DMS153 (cell line): ENCODE measurements at places on chromosomes 2 and 18.

GRCh38 chr2:225765820-225766219 is 366.3 kb downstream of the NYAP2 start:
- DNase-seq = no peak

GRCh38 chr2:9761577-9761976 is 81.7 kb upstream of the TAF1B start:
- no peak for DNase-seq

DNA sequence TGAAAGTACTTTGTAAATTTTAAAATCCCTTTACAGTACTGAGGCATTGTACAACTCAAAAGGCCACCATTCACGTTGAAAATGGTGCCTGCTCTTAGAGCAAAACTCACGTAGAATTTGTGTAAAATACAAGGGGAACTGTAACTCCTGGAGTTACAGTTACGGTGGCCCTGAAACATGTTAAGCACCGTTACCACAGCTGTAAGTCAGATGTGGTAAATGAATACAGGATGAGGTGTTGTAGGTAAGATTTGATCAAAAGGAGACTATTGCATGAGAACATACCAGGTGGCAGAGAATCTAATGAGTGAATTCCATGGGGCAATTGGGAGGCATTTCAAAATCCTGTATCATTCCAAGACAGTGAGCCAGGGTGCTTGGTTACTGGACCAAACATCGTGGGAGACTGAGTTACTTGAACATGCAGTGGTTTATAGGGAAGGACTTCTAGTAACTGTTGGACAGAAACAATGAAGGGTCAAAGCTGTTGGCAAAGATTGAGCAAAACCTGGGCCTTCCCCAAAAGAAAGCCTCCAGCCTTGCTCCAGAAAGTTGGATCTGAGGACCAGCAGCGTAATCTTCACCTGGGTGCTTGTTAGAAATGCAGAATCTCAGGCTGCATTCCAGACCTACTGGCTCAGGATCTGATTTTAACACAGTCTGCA is 535.8 kb upstream of the POU3F3 start:
- DNase-seq = no peak

DNA sequence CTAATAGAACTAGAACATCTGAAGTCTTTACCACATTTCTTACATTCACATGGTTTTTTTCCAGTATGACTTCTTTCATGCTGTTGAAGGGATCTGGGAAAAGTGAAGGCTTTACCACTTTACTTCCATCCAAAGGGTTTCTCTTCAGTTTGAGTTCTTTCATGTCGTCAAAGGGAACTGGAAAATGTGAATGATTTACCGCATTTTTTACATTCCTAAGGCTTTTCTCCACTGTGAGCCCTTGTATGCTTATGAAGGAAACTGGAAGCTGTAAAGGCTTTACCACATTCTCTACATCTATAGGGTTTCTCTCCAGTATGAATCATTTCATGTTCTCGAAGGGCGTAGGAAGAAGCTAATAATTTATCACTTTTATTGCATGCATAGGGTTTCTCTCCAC is 46.7 kb downstream of the NBEAL1 start:
- no peak for DNase-seq

- DNase-seq = no peak
These were observed 184.6 kb upstream of the ERBB4 start for GRCh38 chr2:212723226-212723625.

GRCh38 chr2:236168110-236169080 is at the start of gene GBX2:
Gene GBX2 (minus strand): TSS chr2:236168386. CDS start chr2:236167971, 415 bp downstream.
- DNase-seq = peak; percentile 80

DNA sequence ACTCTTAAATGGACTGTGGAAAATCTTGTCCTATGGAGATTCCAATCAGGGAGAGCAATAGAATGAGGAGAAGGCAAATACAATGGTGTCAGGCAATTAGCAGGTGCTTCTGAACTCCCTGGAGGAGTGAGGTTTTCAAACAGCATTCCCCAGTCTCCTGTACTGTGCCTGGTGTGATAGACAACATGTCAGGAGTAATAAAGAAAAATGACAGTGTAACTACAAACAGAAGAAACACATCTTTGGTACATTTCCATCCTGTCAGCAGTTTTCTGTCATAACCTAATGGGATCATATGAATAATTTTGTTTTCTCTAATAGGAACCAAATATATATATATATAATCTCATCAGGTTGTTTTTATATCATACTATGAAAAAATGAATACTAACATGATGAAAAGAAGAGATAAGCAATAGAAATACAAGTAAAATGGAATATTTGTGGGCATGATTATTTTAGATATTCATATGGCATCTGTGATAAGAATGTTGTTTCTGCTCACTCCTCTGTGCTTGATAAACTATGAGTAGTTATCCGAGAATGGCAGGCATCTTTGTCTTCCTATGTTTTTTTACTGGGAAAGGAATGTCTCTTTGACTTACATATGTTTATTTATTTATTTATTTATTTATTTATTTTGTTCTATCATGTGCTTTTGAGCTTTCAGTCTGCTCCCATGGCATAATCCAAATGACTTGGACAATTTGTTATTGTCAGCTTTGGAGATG is 441.7 kb downstream of the TXNL1 start:
- no peak for DNase-seq

DNA sequence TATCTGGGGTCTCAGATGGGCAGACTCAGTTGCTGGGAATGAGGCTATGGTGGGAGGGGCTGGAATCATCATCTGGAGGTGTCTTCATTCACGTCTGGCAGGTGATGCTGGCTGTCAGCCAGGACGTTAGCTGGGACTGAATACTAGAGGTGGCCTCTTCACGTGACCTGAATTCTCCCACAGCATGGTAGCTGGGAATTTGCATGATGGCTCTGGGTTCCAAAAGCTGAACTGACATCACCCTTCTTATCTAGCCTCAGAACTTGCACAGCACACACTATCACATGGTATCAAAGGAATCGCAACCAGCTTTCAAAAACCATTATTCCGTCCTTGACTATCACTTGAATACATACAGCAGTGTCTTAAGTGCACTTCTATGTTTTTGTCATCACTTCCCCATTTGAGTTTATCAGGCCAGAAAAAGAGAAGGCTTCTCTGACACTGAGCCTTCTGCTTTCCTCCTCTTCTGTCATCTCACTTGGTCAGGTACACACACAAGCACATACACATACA is 53.0 kb upstream of the LRP2 start:
- DNase-seq = no peak

DNA sequence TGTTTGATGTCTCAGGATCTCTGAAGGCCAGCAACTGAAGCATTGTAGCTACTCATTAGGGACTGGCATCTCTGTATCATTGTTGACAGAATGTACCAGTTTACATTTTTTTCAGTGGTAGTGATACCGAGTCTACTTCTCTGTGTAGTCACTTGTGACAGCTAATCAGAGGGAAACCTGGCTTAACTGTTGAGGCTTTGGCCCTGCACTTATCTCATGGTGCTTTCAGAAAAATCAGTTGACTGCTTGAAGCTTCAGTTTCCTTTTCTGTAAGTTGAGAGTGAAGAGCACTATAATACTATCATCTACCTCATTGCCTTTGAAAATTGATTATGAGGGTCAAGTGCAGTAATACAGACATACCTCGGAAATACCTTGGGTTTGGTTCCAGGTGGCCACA is 90.0 kb downstream of the COMMD1 start:
- no peak for DNase-seq

DNA sequence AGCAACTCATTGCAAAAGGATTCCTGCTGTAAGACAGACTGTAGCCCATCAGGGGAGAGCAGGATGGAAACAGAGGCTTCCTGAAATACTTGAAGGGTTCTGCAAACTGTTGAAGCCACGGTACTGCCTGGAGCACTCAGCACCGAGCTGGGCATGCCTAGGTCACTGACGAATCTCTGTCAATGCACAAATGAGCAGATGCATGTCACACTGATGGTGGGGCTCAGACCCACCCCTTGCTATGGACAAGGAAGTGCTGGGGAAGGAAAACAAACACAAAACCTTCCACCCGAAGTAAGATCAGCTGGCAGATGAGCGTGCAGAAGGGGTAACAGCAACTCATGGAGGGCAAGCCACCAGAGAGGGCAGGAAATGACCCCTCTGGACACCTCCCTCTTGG is 136.7 kb downstream of the BCL2 start:
- DNase-seq = peak; percentile 11

DNA sequence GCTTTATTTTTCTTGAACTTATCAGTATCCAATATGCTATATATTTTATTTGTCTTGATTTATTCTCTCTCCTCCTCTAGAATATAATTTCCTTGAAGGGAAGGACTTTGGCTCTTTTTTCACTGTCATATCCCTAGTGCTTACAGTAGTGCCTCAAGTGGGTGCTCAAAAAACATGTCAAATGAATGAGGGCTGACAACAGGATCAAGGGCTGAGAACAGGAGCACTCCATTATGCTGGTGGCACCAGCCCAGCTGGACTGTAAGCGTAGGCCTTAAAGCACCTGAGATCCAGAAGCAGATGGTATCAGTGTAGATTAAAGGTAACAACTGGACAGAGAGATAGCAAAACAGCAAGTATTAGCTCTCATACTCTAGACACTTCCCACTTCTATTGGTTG is 46.3 kb downstream of the PMS1 start:
- no peak for DNase-seq

GRCh38 chr2:224145751-224146355 is 106.8 kb upstream of the SERPINE2 start:
- no peak for DNase-seq

DNA sequence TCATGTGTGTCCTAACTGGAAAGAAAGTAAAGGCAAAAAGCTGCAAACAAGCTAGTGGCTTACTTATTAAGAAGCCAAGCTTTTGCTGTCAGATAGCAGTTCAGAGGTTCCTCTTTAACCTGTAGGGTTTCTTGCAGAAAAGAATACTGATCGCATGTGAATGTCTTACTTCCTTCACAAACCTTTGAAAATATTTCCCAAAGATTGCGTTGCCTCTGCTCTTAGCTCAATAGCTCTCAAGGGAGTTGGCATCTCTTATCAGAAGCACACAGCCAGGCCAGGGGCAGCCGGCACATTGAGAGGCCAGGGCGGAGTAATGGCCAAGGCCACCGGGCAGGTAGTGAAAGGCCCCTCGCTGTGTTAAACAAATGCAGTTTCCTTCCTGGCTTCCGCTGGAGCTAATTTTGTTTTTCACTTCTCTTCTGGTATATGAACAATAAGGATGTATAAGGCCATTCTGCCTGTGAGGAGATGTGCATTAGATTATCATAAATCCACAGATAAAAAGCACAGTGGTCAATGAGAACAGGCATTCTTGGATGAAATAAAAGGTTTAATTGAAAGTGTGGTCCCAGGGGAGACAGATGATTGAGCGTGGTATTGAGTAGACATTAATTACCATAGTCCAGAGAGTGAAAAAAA is 542.4 kb upstream of the NRP2 start:
- peak; percentile 54 for DNase-seq

GRCh38 chr2:233082931-233083755 is 23.0 kb downstream of the INPP5D start:
- no peak for DNase-seq

- DNase-seq = no peak
These were observed 3.9 kb downstream of the DUSP28 start for GRCh38 chr2:240563951-240564560.

DNA sequence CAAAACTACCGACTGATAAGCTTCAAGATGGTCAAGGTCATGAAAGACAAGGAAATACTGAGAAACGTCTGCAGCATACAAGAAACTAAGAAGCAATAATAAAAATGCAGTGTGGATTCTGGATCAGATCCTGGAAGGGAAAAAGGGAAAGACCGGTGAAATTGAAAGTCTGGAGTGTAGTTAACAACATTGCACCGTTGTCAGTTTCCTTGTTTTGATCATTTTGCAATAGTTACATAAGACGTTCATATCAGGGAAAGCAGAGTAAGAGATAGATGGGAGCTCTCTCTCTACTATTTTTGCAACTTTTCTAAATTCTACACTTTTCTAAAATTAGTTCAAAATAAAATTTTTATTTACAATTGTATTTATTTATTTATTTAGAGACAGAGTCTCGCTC is 15.0 kb upstream of the ZNF407 start:
- no peak for DNase-seq

DNA sequence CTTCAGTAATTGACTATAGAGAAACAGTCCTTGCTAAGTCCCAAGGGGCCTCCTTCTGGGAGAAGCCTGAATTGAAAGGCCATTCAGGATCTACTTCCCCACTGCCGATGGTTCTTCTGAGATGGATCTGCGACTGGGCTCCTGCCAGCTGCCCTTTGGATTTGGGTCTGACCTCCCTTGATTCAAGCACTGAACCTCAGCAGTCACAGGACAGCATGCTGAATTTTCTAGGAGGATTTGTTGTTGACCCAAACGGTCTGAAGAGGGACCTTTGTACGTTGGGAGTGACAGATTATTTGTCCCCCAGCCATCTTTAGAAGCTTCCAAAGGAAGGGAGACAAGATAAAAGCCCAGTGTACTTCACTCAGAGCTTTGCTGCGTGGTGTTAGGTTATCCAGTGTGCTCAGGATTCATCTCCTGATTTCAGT is 67.1 kb downstream of the NXPH2 start:
- no peak for DNase-seq

GRCh38 chr2:70962211-70962884 is 16.1 kb upstream of the ANKRD53 start:
- no peak for DNase-seq

- peak; percentile 74 for DNase-seq
These were observed 221.5 kb downstream of the RIT2 start for GRCh38 chr18:42893977-42894376.

DNA sequence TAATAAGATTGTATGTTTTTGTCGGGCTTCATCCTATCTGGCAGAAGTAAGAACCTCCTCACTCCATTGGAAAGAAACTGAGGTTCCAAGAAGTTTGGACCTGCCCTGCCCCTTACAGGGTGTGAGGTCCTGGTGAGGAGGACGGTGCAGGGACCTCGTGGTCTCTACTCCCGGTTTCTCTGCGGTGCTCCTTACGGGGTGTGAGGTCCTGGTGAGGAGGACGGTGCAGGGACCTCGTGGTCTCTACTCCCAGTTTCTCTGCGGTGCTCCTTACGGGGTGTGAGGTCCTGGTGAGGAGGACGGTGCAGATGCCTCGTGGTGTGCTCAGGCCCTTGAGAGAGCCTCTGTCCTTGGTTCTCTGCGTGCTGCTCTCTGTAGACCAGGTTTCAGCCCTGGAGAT is 5.2 kb downstream of the CTDP1 start:
- no peak for DNase-seq

DNA sequence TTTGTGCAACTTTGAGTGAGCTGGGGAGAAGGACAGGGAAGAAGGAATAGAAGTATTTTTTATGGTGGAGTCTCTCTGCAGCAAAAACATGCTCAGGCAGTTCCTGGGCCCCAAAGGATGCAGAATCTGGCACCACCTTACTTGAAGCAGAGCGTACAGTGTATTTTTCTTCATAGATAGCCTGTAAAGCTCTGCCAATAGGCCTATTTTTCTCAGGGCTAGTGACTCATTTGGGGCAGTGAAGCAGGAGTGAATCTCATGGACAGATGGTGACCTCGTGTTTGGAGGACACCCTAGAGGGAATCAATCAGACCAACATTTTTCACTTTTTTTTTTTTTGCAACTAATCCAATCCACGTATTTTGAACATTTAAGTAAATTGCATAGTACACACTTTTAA is 268.1 kb upstream of the CXCR4 start:
- no peak for DNase-seq

GRCh38 chr18:57780318-57780705 is 22.8 kb downstream of the ATP8B1 start:
- no peak for DNase-seq

- no peak for DNase-seq
These were observed 14.3 kb downstream of the C2orf76 start for GRCh38 chr2:119352357-119352756.

- no peak for DNase-seq
These were observed 43.3 kb upstream of the SERPINB2 start for GRCh38 chr18:63844254-63844653.
